NCI-H2081 (cell line): ENCODE measurements at places on chromosomes 7 and 10.

- no peak for DNase-seq
These were observed 38.1 kb downstream of the COL13A1 start for GRCh38 chr10:69839696-69840345.

DNA sequence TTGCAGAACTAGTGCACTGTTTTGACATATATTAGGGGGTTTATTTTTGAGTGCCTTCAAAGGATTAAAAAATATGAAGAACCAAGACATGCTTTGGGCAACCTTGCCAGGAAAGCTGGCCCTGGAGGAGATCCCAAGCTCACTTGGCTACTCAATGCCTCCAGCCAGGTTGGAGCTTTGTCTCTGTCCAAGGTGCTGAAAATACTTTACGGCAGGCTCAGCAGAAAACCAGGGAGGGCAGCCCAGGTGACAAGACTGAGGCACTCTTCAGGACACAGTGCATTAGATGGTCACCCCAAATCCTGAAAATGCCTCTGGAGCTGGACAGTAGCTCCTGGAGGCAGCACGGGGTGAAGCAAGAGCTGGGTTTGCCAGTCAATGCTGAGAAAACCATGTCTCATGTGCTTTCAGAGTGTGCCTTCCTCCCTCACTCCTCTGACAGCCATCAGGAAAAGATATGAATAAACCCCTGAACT lies 5.8 kb upstream of the KCNH2 start:
- no peak for DNase-seq

- DNase-seq: no peak
These were observed 44.8 kb downstream of the AKR1B1 start for GRCh38 chr7:134414109-134414508.

- no peak for DNase-seq
These were observed 63.0 kb upstream of the DRGX start for GRCh38 chr10:49458869-49459268.

DNA sequence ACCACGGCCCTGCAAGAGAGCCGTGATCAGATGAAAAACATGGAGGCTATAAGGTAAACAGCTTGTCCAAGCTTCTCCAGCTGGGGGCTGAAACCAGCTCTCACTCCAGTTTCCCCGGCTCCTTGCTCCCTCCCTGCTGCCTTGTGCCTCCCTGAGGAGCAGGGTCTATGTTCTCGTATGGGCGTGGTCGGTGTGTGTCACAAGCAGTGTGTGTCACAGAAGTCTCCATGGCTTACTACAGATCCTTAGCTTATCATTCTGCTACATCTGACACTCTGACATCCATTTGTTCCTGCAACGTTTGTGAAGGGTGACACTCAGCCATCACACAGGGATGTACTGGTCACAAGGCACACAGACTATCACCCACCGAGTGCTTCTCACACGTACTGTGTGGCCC lies 54.6 kb downstream of the CSGALNACT2 start:
- no peak for DNase-seq

- DNase-seq: no peak
These were observed 864 bp downstream of the PSTK start for GRCh38 chr10:122981066-122981464.
